Fibroblast of lung (primary cell): ENCODE measurements at places on chromosomes 16 and 17.
A peak's percentile ranks its signal among the peaks of the same experiment; 100 is the strongest.

DNA sequence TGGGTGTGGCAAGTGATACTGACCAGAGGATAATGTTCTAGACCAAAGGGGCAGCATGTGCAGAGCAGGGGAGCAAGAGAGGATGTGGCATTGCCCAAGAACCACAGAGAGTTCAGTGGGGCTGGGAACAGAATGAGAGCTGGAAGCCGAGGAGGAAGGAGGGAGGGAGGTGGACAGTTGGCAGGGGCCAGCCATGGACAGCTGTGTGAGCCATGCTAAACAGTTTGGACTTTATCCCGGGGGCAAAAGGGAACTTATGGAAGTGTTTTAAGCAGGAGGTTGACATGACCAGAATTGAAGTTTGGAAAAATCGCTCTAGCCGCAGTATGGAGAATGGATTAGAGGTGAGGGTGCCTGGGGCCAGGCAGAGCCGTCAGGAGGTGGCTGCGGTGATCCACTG is 29.4 kb upstream of the TMEM132E start:
- DNase-seq, result no peak

- DNase-seq, result peak; percentile 42
Observed at GRCh38 chr17:10117581-10118001, 80.8 kb downstream of the GAS7 start.

- DNase-seq, result no peak
Observed at GRCh38 chr17:44414394-44415155, 25.1 kb upstream of the ITGA2B start.

DNA sequence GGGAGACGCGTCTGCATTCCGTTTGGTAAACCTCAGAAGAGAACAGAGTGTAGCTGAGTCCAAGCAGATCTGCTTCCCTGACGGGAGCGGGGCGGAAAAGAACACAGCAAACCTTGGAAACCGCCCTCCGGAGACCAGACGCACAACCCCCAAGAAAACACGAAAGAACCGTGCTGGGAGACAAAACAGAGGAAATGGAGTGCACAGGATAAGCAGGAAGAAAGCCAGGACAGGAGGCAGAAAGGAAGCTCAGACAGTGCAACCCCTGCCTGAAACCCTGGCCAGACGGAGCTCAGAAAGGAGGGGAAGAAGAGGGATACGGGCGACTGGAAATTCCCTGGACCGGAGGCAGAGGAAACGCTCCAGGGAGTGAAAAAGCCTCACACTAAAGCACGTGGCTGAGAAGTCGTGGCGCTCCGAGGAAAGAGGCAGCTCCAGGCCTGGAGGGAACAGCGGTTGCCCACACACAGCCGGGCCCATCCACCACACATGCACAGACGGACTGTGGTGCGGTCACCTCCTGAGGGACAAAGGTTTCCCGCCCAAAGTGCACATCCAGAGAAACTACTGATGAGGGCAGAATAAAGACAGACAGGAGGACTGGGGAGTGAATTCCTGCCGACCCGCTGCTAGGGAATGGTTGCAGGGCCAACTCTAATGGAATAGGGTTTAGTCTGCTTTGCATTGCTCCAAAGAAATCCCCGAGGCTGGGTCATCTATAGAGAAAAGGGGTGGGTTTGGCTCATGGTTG is 10.2 kb downstream of the DPEP1 start:
- DNase-seq, result no peak

DNA sequence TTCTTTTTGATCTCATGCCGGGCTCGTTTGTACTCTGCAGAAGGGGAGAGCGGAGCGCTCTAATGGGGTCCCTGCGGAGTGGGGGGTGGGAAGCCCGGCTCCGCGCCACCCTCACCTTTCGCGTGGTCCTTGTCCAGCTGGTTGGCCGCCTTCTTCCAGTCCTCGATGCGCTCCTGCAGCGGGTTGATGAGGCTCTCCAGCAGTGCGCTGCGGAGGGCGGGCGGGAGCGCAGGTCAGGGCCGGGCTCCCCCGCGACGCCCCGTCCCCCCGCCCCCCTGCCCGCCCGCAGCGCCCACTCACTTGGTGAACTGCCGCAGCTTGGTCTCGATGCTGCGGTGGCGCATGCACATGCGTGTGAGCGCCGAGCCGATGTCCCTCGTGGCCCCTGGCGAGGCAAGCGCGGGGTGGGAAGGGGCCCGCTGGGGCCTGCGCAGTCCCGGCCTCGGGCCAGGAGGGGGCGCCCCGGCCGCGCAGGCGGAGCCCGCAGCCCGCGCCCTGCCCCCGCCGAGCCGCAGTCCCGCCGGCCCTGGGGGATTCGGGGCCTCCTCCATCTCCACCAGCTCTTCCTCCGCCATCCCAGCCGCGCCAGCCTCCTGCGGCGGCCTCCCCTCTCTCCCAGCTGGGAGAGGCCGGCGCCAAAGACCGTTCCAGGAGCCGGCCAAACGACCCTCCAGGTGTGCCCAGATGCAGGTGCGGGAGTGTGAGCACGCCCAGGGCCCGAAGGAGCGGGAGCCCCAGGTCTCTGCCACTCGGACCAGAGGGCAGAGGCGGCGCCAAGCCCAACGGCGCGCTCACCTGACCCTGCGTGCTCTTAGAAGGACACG is 6.0 kb downstream of the MTSS2 start:
- DNase-seq, result no peak

DNA sequence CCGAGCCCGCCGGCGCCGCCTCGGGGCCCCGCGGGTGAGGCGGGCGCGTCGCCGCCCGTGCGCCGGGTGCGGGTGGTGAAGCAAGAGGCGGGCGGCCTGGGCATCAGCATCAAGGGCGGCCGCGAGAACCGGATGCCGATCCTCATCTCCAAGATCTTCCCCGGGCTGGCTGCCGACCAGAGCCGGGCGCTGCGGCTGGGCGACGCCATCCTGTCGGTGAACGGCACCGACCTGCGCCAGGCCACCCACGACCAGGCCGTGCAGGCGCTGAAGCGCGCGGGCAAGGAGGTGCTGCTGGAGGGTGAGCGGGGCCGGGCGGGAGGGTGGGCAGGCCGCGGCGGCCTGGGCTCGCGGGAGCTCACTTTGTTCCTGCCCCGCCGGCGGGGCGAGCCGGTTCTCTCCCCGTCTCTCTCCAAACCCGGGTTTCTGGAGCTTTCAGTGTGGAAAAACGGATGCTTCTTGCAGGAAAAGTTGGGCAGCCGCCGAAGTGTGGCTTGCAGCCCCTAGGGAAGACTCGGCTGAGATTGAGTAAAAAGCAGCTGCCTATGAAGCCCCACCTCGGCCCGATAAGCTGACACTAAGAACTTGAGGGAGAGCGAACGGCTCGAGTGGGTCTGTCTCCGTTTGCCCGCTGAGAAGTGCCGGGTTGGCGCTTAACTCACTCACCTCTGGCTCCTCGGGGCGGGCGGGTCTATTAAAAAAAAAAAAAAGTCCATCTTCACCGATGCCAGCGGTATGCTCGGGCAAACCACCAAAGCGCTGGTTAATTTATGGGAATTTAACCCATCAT is 677 bp downstream of the SNTB2 start:
- no peak for DNase-seq

DNA sequence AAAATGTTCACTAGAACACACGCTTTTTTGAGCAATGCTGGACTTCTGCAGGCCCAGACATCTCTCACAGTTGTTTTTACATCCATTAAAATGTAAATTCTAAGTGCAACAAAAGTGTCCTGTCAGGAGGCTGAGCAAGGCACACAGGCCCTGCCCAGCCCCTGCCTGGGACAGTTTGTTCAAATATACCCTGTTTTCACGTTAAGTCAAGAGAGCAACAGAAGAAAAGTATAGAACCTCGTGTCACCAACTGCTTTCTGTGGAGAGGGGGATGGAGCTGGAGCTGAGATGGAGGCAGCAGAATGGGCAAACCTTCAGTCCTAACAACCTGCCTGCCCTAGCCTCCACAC is 4.3 kb upstream of the HOXB2 start:
- peak; percentile 51 for DNase-seq

DNA sequence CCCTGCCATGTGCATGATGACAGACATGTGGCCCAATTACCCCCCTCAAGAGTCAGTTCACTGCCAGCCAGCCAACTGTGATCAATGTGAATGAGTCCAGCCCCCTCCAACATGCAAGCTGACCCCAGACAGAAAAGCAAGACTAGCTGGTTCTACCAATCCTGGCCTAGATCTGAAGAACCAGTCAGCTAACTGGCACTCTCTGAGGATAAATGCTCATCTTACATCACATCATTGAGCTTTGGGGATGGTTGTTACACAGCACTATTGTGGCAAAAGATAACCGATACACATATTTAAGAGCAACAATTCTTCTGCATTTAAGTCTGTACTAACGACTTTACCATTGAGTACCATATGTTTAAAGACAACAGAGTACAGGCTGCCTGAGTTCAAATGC is 106.7 kb downstream of the TOX3 start:
- DNase-seq, result no peak

DNA sequence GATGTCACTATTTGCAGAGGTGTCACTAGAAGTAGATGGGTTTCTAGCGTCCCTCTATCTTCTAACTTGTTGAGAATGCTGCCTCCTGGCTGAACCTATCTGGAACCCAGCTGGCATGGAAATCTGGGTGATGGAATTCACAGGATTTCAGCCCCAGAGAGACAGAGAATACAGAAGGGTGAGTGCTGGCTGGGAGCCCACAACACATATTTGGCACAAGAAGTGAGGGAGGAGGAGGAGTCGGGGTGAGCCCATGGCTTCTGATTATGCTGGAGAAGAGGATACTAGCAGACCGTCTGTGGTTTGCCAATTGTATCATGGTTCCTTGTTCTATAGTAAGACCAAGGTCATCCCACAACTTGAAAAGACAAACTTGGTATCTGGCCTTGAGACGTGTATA is 557.8 kb upstream of the SALL1 start:
- peak; percentile 13 for DNase-seq

- no peak for DNase-seq
Observed at GRCh38 chr17:31789707-31790505, 69.1 kb downstream of the COPRS start.

DNA sequence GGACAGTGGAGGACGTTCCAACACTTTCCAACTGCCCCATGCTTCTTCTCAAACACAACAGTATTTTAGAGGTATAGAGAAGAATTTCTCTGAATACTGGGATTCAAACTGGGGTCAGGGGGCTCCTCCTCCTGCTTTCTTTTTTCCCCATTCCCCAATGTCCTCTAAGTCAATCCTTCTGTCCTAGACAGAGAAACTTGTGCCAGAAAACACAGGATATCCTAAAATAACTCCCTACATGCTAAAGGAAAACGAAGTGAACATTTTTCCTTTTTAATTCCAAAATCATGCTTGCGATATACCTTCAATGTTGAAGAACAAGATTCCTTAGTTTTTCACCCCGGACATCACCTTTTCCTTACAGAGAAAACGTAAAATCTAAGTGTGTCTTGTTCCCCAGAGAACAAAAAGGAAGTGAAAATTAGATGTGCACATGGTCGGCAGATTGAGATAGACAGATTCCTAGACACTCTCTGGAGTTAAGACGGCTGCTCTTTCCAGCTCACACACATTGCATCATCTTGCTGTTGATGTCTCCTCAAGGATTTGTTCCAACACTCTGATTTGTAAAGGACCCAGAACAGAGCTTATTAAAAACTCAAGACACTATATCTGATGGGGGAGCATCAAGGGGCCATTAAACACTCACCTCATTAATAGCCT is 228.2 kb downstream of the GRIN2A start:
- DNase-seq, result no peak

DNA sequence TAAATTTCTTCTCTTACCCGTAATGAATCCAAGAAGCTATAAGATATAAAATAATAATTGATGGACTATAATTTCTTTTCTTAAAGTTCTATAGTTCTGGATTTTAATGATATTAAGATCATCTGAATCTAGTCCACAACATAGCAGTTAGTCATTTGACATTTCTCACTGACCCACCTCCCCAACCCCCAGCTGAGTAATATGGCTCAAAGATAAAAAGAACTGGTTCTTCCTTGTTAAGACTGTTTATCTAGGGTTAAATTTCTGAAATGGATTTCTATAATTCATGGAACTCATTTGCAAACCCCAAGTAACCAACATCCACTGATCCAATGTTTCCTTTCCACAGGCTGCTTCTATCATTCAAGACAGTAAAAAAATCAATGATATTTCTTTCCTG is 133.9 kb upstream of the SOX9 start:
- no peak for DNase-seq

GRCh38 chr17:46979147-46979863 is at the start of gene RPRML:
Gene RPRML, minus strand, starts transcription at chr17:46979253. Its CDS starts 246 bp downstream, at chr17:46979007.
- DNase-seq, result peak; percentile 27

DNA sequence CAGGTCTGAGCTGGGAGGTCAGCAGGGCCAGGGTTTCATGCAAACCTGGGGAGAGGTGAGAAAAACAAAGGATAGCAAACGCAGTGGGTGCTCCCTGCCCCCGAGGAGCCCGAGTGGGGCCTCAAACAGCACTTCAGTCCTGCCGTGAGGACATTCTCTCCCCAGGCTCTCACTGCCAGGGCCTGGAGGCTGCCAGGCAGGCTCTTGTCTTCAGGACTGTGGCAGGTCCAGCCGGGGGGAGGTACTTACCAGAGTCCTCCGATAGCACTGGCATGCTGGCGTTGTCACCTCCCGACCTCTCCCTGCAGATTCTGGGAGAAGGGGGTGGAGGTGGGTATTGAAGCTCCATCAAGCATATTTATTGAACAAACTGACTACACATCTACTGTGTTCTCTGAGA is 1.3 kb downstream of the MPP3 start:
- no peak for DNase-seq

- no peak for DNase-seq
Observed at GRCh38 chr17:53724726-53725125, 98.0 kb upstream of the KIF2B start.

- DNase-seq, result peak; percentile 84
Observed at GRCh38 chr16:69396187-69397061, 10.6 kb upstream of the TERF2 start.

DNA sequence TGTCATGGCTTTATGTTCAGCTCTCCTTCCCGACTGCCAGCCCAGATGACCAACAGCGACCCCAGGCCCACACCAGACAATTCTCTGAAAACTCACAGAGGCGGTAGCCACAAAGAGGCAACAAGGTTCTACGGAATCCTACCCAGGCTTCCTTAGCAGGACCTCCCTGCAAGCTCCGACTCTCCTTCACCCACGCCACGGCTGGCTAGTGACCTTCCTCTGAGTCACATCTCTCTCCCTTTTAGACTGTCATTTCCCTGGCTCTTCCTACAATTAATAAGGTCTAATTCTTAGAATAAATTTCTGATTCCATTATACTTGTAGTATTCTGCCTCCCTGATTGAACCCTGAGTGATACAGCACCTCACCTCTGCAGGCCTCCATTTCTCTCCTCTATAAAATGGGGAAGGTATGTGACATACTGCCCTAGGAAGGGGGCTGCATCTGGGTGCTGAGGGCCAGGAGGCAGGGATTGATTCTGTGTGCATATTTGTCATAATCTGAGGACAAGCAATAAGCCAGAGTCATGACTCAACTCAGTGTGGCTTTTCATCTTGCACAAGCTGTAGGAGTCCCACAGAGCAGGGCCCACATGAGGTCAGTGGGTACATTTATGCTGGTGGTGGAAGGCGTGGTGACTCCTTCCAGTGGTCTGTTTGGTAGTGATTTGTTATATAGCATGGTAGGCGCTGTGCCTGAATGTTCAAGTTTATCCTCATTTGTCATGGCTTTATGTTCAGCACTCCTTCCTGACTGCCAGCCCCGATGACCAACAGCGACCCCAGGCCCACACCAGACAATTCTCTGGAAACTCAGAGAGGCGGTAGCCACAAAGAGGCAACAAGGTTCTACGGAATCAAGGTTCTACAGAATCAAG is 46.2 kb downstream of the SMPD3 start:
- DNase-seq, result peak; percentile 18
